ENCODE measurements at places on chromosomes 12 and 14. TPM values are rescaled to one million over a fixed set of nuclear protein-coding genes. Genes with fewer than 3 reads are reported as not detected.

OR6C2 gene
- not detected for total RNA-seq

SLC39A5 gene
- not detected for total RNA-seq

C14orf39 gene
- total RNA-seq: not detected

TAS2R42 gene
- total RNA-seq: not detected

PDZRN4 gene
- not detected for total RNA-seq

CSRP2 gene
- not detected for total RNA-seq

TCL1B gene
- not detected for total RNA-seq

- peak; percentile 18 for DNase-seq
These were observed 40.5 kb upstream of the KCNA5 start for GRCh38 chr12:5003025-5003666.

- DNase-seq: no peak
These were observed at the start of gene FAM181A for GRCh38 chr14:93926873-93927799. FAM181A (plus strand) TSS chr14:93927344; CDS start chr14:93928286, 942 bp downstream.

DNA sequence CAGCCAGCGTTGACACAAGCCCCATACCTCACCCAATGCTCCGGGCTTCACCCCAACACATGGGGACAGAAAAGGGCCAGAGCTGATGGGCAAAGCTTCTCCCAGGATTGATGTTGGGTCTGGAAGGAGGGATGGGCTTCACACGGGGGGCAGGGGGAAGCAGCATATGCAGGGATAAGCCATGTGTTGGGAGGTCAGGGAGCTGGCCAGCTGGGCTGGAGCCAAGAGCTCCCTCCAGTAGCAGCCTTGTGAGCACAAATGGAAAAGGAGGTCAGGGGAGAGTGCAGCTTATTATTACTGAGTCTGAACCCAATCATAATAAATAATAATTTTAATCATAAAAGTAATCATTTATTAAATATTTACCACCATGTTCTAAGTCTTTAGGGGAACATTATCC, 9.3 kb downstream of the PLEKHD1 start:
- DNase-seq: no peak

DNA sequence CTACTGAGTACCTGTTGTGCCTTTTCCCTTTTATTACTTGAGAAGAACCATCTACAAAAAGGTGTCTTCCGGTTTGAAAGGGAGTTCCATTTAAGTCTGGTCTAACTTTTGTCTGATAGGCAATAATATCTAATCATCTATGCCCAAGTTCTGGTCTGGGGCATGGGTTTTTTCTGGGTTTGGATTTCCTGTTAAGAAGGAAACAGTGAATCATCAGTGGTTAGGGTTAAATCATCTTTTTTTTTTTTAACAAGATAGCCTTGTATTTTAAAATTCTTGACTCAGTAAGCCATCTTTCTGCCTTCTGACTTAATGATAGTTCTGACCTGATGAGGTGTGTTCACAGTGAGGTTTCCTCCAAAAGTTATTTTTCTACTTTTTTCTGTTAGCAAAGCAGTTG, 29.3 kb upstream of the CPNE8 start:
- no peak for DNase-seq

DNA sequence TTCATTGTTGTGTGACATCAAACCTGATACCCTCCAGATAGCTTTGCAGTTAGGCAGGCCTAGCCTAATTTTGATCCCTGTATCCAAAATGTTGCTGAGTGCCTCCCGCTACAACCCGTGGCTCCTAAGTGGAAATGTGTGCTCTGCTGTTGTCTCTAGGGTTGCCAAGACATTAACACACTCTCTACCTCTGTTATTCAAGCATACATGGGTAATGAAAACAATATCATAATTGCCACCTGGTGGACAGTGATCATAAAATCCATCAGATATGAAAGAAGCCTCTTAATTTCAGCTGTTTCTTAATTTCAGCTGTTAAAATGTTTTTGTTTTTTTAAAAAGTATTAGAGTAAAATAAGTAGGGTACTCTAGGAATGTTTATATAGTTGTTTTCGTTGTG, 93.5 kb downstream of the PLEKHA5 start:
- no peak for DNase-seq

- DNase-seq: no peak
These were observed 20.8 kb downstream of the PRMT8 start for GRCh38 chr12:3511760-3512159.

DNA sequence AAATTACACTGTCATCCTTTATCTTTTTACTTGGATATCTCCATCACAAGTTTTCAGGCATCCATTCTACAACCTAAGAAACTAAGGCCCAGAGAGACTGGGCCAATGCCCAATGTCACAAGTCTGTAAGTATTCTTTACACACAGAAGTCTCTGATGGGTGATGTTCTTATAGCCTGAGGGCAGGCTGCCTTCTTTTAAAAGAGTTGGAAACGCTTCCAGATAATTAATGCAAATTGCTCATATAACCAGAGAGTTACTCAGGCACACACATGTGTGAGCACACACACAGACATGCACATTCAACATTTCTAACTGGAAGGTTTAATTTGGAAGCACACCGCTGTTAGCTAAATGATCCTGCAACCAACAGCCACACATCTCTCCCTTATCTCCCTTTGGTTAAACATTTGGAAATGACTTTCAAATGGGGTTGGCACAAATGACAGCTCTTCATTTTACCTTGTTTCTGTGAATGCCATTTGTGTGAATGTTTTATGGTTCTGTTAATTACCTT, 160.8 kb upstream of the TMPO start:
- no peak for DNase-seq

DNA sequence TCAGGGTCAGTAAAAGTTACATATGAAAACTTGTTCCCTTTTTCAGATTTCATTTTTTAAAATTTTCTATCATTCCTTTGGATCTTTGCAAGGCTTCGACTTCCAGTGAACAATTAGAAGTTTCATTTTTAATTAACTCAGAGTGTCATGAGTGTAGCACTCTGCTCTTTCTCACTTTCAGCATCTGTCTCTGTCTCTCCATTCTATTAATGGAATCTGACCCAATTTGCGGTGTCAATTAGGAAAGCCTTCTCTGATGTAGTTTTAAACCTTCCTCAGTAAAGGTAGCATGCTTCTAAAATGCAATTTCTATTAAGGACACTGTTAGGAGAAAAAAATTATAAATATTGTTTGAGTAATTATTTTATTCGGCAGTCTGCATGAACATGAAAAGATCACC, 68.3 kb downstream of the SLC38A1 start:
- no peak for DNase-seq

DNA sequence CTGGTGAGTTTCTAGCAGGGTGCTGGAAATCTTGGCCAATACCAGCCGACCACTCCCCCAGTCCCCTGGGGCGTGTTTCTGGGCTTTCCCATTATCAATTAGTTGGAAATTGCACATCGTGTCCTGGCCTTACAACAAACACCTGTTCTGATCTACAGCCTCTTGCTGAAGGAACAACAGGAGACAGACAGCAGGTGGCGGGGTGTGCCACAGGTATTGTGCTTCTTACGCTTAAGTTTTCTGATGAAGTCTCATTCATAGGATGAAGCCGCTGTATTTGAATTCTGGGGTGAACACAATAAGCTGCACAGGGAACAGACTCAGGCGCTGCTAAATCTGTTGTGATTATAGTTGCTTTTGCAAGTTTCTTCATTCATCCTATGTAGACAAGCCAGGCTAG, 703 bp downstream of the HIGD1C start:
- no peak for DNase-seq

GRCh38 chr12:123807670-123808069, 45.6 kb downstream of the DNAH10 start:
- DNase-seq: no peak

DNA sequence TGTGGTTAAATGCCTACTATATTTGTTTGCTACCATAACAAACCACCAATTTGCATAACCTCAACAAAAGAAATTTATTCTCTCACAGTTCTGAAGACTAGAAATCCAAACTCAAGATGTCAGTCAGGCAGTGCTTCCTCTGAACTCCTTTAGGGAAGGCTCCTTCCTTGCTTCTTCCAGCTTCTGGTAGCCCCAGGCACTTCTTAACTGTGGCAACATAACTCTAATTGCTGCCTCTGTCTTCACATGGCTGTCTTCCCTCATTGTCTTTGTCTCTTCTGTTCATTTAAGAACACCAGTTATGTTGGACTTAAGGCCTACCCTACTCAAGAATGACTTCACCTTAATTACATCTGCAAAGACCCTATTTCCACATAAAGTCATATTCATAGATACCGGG, 206.9 kb downstream of the SYT1 start:
- no peak for DNase-seq

DNA sequence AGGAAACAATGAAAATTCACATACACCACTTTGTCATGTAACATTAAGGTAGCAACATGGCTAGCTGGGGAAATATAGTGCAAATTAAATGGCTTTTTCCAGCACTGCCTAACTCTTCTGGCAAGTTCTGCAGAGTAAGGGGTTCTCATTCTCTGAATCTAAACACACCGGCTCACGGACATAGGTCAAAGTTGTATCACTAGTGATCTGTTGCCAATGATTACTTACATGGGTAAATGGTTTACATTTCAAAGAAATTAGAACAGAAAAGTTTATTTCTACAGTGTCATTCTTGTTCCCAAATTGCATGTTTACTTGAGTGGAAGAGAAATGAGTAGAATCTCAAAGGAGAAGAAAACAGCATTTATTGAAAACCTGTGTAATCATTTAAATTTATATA, 381.9 kb downstream of the PRKD1 start:
- DNase-seq: no peak

Data from T-helper 17 cell (primary cell).